Bronchial epithelial cell (primary cell): ENCODE measurements at places on chromosomes 4 and X.

DNA sequence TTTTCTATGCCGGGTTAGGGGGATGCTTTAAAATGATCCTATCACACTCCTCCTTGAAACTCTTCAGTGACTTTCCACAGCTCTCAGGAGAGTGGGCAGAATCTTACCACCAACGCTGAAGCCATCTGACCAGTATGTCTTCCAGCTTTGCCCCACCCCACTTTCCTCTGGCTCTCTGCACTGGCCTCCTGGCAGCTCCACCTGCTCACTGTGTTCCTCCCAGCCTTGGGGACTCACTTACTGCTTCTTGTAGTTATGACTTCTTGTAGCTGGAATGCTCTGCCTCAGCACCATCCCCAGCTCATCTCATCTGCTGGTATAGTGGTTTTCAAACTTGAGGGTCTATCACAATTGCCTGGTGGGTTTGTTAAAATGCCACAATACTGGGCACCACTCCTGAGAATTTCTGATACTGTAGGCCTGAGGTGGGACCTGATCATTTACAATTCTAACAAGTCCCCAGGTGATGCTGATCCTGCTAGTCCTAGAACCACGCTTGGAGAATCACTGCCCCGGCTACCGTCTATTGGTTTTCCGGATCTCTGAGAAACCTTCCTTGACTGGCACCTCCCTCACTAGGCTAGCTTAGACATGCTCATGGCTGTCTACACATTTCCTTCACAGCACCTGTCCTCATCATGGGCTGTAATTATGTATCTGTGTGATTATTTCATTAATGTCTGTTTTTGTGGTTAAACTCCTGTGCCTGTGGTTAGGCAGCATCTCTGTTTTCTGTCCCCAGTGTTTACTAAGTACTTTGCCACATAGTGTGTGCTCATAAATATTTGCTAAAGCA lies 152.2 kb downstream of the MGST2 start:
- DNase-seq = peak; percentile 64

- DNase-seq = no peak
These were observed 104.0 kb upstream of the SHOX start for GRCh38 chrX:526295-527224.

GRCh38 chrX:17692709-17693346 lies 44.5 kb upstream of the SCML1 start:
- peak; percentile 29 for DNase-seq

GRCh38 chrX:150935467-150935866 lies 37.0 kb upstream of the CD99L2 start:
- DNase-seq = peak; percentile 12
